Chondrocyte (in vitro differentiated cells): ENCODE measurements at places on chromosomes 13 and 19. TPM values are rescaled to one million over a fixed set of nuclear protein-coding genes. Genes with fewer than 3 reads are reported as not detected.

- DNase-seq: no peak
- peaks cover 10% of the 10 kb centered on the region for H3K4me1 ChIP-seq
- H3K4me3 ChIP-seq: no peak overlapping the region
These were observed 21.5 kb downstream of the DIS3 start for GRCh38 chr13:72760189-72760588.

GRCh38 chr13:68099631-68100030, 869.5 kb upstream of the PCDH9 start:
- no peak overlapping the region for H3K27ac ChIP-seq
- H3K4me3 ChIP-seq: no peak overlapping the region
- no peaks in the 10 kb centered on the region for H3K36me3 ChIP-seq
- H3K27me3 ChIP-seq: no peaks in the 10 kb centered on the region

DNA sequence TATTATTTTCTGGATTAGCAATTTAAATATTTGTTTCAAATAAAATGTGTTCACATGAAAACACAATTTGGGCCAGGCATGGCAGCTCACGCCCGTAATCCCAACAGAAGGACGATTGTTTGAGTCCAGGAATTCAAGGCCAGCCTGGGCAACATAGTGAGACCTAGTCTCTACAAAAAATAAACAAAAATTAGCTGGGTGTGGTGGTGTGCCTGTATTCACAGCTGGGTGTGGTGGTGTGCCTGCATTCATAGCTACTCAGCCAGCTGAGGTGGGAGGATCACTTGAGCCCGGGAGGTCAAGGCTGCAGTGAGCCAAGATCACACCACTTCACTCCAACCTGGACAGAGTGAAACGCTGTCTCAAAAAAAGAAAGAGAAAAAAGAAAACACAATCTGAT, 46.4 kb downstream of the KPNA3 start:
- H3K36me3 ChIP-seq: peaks cover 10% of the 10 kb centered on the region
- H3K27ac ChIP-seq: no peak overlapping the region
- H3K4me1 ChIP-seq: peaks cover 10% of the 10 kb centered on the region

DNA sequence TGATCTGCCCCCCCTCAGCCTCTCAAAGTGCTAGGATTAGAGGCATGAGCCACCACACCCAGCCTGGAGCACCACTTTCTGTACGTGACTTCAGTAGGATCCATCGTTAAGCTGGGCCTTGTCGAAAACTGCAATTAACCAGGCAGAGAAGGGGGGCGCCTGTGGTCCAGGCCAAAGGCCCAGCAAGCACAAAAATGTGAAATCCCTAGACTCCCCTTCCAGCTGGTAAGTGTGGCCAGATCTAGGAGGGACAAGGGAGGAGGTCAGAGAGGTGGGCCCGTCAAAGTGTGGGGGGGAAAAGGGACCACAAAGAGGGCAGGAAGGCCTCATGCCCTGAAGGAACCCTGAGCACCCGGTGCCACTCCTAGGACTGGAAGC, 13.8 kb downstream of the DDX39A start:
- H3K36me3 ChIP-seq: peaks cover 18% of the 10 kb centered on the region
- no peak for DNase-seq
- H3K27me3 ChIP-seq: no peaks in the 10 kb centered on the region
- no peak overlapping the region for H3K27ac ChIP-seq
- H3K4me1 ChIP-seq: peaks cover 23% of the 10 kb centered on the region
- no peak overlapping the region for H3K4me3 ChIP-seq

DNA sequence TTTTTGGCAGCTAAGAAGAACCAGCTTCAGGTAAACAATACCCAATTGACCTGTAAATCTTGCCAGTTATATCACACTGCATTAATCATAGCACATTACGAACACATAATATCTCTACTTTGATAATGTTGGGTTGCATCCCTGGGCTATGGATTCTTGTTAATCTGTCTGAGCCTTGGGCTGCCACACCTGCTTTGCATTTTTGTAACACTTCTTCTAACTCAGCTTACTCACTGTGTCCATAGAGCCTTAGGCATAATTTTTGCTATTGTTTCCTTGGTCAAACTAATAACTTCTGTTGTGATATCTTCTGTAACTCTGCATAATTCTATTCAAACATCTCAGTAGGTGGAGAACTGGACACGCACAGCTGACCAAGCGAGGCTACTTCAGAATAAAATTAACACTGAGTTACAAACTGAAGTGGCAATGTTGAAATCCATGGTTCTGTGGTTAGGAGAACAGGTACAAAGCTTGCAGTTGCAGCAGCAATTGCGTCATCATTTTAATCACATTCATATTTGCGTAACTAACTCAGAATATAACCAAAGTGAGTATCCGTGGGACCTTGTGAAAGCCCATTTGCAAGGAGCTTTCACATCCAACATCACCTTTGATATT, 6.4 kb downstream of the ZNF350 start:
- H3K4me3 ChIP-seq: no peak overlapping the region
- H3K27me3 ChIP-seq: no peaks in the 10 kb centered on the region
- DNase-seq: no peak
- H3K4me1 ChIP-seq: peaks cover 2% of the 10 kb centered on the region
- no peak overlapping the region for H3K27ac ChIP-seq

DNA sequence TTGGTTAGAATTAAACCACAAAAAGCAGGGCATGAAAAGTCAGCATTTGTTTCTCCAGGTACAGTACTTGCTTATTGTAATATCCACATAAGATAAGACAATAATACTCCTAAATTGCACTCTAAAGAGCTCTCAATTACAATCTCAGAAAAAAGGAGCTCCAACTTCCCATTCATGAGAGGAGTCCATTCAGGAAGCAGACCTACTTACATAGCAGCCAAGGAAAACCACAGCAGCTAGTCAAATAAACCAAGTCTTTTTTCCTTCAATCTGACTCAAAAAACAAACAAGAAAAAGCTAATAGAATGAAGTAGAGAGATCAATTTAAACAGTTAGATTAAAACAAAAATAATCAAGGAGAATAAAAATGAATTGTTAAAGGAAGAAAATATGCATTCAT, 885.2 kb upstream of the SLITRK6 start:
- no peak overlapping the region for H3K4me3 ChIP-seq
- no peaks in the 10 kb centered on the region for H3K4me1 ChIP-seq
- no peaks in the 10 kb centered on the region for H3K36me3 ChIP-seq
- no peak for DNase-seq

- no peak for DNase-seq
- no peaks in the 10 kb centered on the region for H3K36me3 ChIP-seq
- H3K27me3 ChIP-seq: peaks cover 5% of the 10 kb centered on the region
- no peak overlapping the region for H3K27ac ChIP-seq
- no peak overlapping the region for H3K4me3 ChIP-seq
- peaks cover 17% of the 10 kb centered on the region for H3K4me1 ChIP-seq
These were observed 113.7 kb downstream of the DNAJC15 start for GRCh38 chr13:43136920-43137575.

ERICH4 gene
- total RNA-seq: not detected in 3 replicates

CYP4F2 gene
- not detected in 3 replicates for total RNA-seq

DNA sequence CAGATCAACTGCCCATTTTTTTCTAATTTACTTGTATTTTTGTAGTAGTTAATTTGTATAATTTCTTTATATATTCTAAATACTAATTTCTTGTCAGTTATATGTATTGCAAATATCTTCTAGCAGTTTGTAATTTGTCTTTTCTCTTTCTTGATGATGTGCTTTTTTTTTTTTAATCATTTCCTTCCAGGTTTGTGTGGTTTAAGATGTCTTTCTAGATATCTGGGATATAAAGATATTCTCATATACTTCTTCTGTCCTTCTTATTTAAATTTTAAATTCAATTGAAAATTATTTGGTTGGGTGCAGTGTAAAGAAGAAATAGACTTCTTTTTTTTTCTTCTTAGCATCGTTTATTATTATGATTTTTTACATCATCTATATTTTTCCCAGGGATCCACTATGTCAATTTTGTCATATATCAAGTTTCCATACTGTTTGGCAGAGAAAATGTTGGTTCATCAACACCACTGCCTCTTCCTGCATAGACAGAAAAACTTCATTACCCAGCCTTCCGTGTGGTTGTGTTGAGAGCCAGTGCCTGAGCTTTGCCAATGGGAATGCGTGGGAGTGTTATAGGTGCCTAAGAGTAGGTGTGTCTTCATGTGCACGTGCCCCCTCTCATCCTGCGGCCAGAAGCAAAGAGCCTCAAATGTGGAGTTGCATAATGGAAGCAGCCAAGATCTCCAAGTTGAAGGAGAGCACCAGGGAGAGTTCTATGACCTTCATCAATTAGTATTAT, 15.8 kb downstream of the CPB2 start:
- no peak overlapping the region for H3K27ac ChIP-seq
- no peaks in the 10 kb centered on the region for H3K4me1 ChIP-seq
- no peaks in the 10 kb centered on the region for H3K36me3 ChIP-seq
- no peak for DNase-seq
- peaks cover 10% of the 10 kb centered on the region for H3K27me3 ChIP-seq

GRCh38 chr13:105979131-105980011, 556.1 kb downstream of the EFNB2 start:
- H3K36me3 ChIP-seq: no peaks in the 10 kb centered on the region
- no peak overlapping the region for H3K27ac ChIP-seq
- H3K4me1 ChIP-seq: peaks cover 10% of the 10 kb centered on the region
- H3K27me3 ChIP-seq: no peaks in the 10 kb centered on the region
- H3K4me3 ChIP-seq: no peak overlapping the region

ZFR2 gene
- total RNA-seq: not detected in 3 replicates

- no peak for DNase-seq
- H3K36me3 ChIP-seq: no peaks in the 10 kb centered on the region
- H3K4me3 ChIP-seq: no peak overlapping the region
- no peaks in the 10 kb centered on the region for H3K27me3 ChIP-seq
- H3K27ac ChIP-seq: no peak overlapping the region
- peaks cover 12% of the 10 kb centered on the region for H3K4me1 ChIP-seq
These were observed 510.1 kb upstream of the NBEA start for GRCh38 chr13:34431827-34432581.

GRCh38 chr13:40440990-40441820, 225.2 kb downstream of the FOXO1 start:
- peaks cover 29% of the 10 kb centered on the region for H3K4me1 ChIP-seq
- H3K36me3 ChIP-seq: no peaks in the 10 kb centered on the region
- DNase-seq: no peak
- no peak overlapping the region for H3K4me3 ChIP-seq
- no peaks in the 10 kb centered on the region for H3K27me3 ChIP-seq
